Activated CD8-positive, alpha-beta memory T cell treated with anti-CD3 and anti-CD28 coated beads for 1 hour (primary cell): ENCODE measurements at places on chromosomes 16 and 17.

- no peak for DNase-seq
Observed at GRCh38 chr16:84768061-84768807, 51.6 kb upstream of the CRISPLD2 start.

- DNase-seq = no peak
Observed at GRCh38 chr17:21512307-21513011, 136.3 kb downstream of the KCNJ12 start.

GRCh38 chr17:13200671-13201070, 182.8 kb upstream of the ELAC2 start:
- no peak for DNase-seq

GRCh38 chr16:85995541-85996423, 96.8 kb downstream of the IRF8 start:
- DNase-seq = no peak

GRCh38 chr16:56366945-56367344, 58.4 kb downstream of the AMFR start:
- DNase-seq = no peak

DNA sequence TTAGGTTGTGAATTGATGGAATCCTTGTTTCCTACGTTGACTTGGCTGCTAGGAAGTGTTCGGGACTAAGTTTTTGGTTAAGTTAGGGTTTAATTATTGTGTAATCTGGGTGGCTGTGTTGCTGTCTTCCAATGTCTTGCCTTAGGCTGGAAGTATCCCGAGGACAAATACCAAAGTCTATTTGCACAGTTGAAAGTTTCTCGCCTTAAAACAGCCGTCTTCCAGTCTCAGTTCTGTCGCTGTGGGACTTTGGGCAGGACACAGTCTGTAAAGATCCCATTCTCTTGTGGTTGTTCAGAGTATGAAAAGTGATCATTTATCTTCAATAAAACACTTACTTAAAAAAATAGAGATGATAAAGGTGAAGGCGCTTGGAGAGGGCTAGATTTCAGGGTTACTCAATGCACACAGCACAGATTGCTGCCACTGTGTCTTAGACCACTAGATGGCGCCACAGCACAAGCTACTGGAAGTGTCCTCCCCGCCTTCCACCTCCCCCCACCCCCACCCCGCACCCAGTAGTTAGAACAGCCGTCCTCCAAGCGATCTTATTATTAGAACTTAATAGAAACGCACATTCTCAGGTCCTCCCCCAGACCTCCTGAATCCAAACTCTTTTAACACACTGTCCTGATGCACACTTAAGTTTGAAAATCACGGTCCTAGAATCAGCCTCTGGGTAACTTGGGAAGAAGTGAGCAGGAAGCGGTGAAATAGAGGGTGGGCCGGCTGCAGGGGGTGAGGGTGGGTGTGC, 45.8 kb downstream of the AKAP1 start:
- DNase-seq = peak; percentile 69

- DNase-seq = peak; percentile 98
Observed at GRCh38 chr17:75405365-75406221, at the start of gene GRB2. GRB2 (minus strand) TSS chr17:75405678; CDS start chr17:75393628, 12,050 bp downstream.

GRCh38 chr16:4769306-4769638, 2.3 kb upstream of the ZNF500 start:
- DNase-seq = no peak
